NCI-H345 (cell line): ENCODE measurements at places on chromosomes 4 and X.

GRCh38 chr4:74610491-74610890 lies 165.6 kb downstream of the AREG start:
- no peak for DNase-seq

DNA sequence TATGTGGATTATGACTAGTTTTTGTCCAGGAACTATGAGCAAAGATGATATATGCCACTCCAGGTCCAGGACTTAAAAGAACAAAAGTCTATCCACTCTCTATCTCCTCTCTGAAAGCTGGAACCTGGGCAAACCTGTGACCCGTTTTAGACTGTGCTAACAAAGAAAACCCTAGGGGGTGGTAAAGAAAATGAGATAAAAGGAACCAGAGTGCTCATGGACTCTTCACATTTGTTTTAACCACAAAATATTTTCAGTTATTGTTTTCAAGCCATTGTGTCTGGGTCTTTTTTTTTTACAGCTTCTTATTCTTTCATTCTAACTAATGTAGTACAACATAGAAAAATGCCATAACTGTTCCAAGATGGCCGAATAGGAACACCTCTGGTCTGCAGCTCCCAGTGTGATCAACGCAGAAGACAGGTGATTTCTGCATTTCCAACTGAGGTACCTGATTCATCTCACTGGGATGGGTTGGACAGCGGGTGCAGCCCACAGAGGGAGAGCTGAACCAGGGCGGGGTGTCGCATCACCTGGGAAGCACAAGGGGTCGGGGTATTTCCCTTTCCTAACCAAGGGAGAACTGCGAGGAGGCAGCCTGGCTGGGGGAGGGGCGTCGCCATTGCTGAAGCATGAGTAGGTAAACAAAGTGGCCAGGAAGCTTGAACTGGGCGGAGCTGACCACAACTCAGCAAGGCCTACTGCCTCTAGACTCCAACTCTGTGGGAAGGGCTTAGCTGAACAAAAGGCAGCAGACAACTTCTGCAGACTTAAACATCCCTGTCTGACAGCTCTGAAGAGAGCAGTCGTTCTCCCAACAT lies 45.1 kb downstream of the CHM start:
- no peak for DNase-seq

DNA sequence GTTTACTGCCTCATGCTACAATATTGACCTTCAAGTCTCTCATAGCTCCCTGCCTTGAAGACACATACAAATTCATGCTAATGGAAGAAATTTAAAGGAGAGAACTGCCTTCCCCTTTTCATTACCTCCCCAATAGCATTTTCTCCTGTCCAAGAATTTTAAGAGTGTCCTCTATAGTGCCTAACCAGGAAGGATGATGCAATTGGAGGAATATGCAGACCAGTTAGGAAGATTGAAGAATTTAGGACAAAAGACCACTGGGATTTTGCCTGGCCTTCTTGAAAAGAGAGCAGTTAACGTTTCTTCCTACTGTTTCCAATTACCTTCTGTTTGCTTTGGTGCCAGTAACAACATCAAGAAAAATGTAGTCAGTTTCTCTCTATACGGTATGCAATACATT lies 443.9 kb downstream of the INPP4B start:
- DNase-seq, result no peak

DNA sequence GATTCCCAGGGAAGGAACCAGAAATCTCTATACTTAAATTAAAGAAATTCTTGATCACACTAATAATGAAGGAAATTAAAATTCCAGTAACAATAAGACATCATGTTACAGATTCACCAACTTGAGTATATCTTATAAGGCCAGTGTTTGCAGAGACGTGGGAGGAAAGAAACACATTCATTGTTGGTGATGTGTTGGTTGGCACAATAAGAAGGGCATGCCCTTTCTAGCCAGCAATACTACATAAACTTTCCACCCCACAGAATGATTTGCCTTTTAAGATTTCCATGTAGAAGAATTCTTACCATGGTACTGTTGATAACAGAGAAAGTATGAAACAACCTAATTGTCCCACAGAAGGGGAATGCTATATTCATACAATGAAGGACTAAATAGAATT lies 581.5 kb downstream of the STIM2 start:
- no peak for DNase-seq
